IMR-90 (cell line): ENCODE measurements at places on chromosomes 7 and 10.

GRCh38 chr10:110029450-110029849 is 21.7 kb downstream of the ADD3 start:
- DNase-seq: peak; percentile 42
- no peak overlapping the region for H3K27ac ChIP-seq
- no peak overlapping the region for H3K4me3 ChIP-seq
- H3K27me3 ChIP-seq: no peaks in the 10 kb centered on the region
- H3K4me1 ChIP-seq: peaks cover 4% of the 10 kb centered on the region; the same call in 1 of the 2 replicates

- DNase-seq: no peak
- H3K4me3 ChIP-seq: no peak overlapping the region
- no peak overlapping the region for H3K27ac ChIP-seq
- no peaks in the 10 kb centered on the region for H3K36me3 ChIP-seq
Observed at GRCh38 chr10:51348622-51349021, 274.3 kb downstream of the PRKG1 start.

DNA sequence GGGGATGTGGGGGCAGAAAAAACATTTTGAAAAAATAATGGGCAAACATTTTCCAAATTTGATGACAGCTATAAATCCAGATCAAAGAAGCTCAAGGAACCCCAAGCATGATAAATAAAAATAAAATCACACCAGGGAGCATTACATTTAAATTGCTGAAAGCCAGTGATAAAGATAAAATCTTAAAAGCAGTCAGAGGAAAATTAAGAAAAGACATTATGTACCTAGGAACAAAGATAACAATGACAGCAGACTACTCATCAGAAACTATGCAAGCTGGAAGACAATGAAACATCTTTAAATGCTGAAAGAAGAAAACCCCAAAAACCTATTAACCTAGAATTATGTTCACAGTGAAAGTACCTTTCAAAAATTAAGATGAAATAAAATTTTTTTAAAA is 23.3 kb downstream of the NEUROG3 start:
- H3K4me1 ChIP-seq: no peaks in the 10 kb centered on the region
- no peak overlapping the region for H3K4me3 ChIP-seq
- no peaks in the 10 kb centered on the region for H3K36me3 ChIP-seq
- no peak for DNase-seq
- H3K27ac ChIP-seq: no peak overlapping the region

- DNase-seq: peak; percentile 24
- H3K27me3 ChIP-seq: no peaks in the 10 kb centered on the region
- no peaks in the 10 kb centered on the region for H3K36me3 ChIP-seq
Observed at GRCh38 chr7:145698526-145699262, 417.9 kb upstream of the CNTNAP2 start.

DNA sequence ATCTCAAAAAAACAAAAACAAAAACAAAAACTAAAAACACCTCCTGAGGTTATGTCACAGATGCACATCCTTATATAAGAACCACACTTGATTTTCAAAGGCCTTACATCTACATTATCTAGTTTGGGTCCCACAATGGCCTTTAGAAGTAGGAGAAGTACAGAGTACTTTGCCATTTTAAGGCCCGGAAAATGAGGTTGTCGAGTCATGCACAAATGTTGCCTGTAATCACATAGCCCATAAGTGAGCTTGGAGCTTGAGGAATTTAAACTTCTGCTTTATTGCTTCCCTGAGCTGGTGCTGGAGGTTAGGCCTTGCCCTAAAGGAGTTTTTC is 9.7 kb upstream of the MKRN1 start:
- H3K27ac ChIP-seq: no peak overlapping the region
- no peak for DNase-seq
- H3K4me1 ChIP-seq: no peaks in the 10 kb centered on the region
- H3K36me3 ChIP-seq: no peaks in the 10 kb centered on the region
- peaks cover 7% of the 10 kb centered on the region for H3K27me3 ChIP-seq
- no peak overlapping the region for H3K4me3 ChIP-seq

DNA sequence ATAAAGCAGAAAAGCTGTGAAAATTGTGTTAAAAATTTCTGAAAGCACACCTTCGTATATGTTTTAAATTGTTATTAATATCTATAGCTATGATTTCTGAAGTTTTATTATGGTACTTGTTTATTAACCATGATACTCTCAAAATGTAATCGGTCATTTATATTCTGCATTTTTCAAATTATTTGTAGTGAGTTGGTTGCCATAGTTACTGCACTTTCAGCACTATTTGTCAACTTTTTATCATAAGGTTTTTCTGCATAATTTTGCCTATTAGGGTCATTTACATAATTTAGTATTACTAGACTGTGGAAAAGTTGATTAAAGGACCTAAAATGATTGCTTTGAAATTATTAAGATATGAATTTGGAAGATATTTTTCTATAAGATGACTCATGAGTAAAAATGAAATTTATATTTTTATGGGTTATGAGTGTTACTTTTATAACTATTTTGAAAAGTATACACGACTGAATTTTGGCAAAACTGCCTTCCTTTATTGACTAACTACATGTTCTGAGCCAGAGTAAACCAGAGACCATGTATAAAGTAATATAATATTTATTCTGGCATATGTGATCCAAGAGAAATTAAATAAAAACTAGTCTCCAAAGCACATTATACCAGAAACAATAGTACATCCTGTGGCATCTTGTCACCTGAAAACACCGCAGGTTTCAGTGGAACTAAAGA is 7.9 kb upstream of the AGR2 start:
- peaks cover 2% of the 10 kb centered on the region; the same call in 1 of the 2 replicates for H3K4me1 ChIP-seq
- no peak overlapping the region for H3K27ac ChIP-seq
- DNase-seq: no peak
- no peaks in the 10 kb centered on the region for H3K36me3 ChIP-seq
